Muscle of leg (tissue), 16 donors: ENCODE measurements at places on chromosomes 11 and 22. TPM values are rescaled to one million over a fixed set of nuclear protein-coding genes. Genes with fewer than 3 reads are reported as not detected.

The SIK2 gene
- total RNA-seq: 14.9 TPM

DNA sequence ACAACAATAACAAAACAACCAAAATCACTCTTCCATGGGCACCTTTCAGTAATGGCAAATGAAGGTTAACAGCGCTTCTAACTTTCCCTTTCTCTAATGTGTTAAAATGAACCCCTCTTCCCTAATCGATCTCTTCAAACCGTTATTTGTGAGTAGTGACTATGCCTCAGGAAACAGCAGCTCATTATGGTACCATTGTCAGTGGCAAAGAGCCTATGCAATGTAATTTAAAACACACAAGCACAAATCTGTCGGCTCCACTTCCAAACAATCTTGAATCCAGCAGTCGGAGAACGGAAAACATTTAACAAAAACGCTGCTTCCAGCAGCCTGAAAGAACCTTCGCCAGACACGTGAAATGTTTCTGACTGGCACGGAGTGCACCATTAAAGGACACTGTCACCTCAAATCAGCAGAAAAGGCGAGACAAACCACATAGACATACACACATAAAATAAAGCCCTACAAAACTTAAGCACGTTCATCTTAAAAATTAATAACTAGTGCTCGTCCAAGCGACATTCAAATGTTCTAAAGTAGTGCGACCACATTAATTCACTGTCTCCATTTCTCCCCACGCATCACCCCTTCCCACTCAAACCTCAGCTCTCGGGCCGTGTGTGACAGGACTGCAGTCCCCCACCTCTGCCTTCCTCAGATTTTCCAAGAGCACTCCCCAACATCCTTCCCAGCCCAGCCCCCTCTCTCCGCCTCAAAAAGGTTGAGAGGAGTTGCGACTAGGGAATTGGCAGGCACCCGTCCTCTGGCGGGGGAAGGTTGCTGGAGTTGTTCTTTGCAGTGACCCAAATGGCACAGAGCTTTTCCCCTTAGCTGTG lies 748 bp downstream of the RAB30 start:
- peaks cover 7% of the 10 kb centered on the region for H3K36me3 ChIP-seq
- peak overlapping the region; percentile 88 for H3K4me3 ChIP-seq
- DNase-seq: peak; percentile 80
- no peaks in the 10 kb centered on the region for H3K27me3 ChIP-seq
- peaks cover 14% of the 10 kb centered on the region for H3K4me1 ChIP-seq

DNA sequence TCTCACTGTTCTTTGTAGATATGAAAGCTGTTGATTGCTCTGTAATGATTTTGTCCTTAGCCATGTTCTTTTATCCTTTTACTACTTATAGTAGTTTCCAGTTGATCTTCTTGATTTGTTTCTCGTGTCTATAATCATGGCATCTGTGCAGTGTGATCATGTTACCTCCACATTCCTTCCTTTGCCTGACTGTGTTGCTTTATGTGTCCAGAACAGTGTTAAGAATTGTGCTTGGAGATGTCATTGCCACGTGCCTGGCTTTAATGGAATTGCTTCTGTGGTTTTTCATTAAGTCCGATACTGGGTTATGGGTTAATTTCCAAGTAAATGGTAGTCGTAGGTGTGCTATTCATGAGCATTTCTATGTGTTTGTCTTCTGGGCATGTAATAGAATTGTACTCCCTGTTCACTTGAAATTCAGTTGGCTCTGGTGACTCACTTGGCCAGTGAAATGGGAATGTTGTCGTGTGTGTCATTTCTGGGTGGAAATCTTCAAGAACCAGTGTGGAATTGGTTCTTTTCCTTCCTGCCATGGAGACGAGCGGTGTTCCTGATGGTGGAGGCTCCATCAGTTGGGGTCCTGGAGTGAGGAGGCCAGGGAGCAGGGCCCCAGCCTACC lies 6.8 kb downstream of the GTSE1 start:
- DNase-seq: no peak
- no peaks in the 10 kb centered on the region for H3K27me3 ChIP-seq
- H3K27ac ChIP-seq: no peak overlapping the region
- H3K4me1 ChIP-seq: no peaks in the 10 kb centered on the region

The OR10A3 gene
- not detected for total RNA-seq

GRCh38 chr22:43985532-43985931 lies 30.3 kb downstream of the SAMM50 start:
- H3K36me3 ChIP-seq: peaks cover 38% of the 10 kb centered on the region
- H3K27ac ChIP-seq: no peak overlapping the region

The PKDREJ gene
- 0.04 TPM for total RNA-seq

The NFAM1 gene
- 0.62 TPM for total RNA-seq

The KCTD14 gene
- 0.89 TPM for total RNA-seq

DNA sequence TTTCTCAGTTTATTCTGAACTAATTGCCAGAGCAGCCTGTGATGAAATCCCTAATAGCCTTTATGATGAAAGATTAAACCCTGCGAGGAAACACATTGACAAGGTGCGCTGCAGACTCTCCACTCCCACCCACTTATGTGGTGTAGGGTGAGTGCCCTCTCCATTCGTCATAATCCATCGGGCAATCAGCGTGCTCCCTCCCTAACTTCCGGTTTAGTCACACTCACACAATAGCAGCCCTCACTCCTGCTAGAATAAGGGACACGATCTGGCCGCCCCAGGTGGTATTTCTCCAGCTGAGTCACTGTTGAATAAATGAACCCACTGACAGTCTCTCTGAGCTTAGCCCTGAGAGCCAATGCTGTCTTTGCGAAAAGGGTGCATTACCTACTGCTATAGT lies 188.3 kb downstream of the OPCML start:
- H3K4me1 ChIP-seq: no peaks in the 10 kb centered on the region
- no peak for DNase-seq
- H3K4me3 ChIP-seq: no peak overlapping the region
- H3K27me3 ChIP-seq: no peaks in the 10 kb centered on the region
- no peak overlapping the region for H3K27ac ChIP-seq

The TEX12 gene
- 0.22 TPM for total RNA-seq

DNA sequence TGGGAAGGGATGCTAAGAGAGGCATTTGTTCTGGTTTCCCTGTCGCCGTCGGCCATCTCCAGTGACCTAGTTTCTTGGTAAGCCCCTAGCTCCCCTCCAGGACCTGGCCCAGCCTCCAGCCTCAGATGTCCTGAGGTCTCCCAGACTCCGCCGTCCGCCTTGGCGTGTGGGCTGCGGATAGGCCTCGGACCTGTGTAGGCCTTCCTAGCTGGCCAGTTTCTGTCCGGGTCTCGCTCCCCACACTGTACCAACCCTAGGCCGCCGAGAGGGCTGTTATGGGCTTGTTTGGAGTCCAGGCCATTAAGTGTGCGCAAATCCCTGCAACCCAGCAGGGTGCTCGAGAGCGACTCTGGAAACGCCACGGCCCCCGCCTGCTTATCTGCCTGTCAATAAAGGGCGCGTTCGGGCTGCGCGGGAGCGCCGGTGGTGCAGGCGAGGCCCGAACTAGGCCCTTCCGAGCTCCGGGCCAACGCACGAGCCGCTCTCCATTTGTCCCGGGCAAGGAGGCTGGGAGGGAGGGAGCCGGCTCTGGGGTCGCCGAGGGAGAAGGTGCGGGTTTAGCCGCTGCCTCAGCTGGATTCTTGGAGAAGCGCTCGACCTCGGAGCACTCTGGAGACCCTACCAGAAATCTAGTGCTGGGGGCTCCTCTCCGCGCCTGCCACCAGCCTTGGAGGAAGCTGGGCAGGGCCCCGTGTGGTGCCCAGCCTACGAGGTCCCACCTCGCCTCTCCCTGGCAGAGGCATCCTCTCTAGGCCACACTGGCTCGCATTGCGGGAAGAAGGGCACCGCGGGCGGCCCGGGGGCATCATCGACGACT lies 8.7 kb upstream of the PAX6 start:
- DNase-seq: no peak
- no peaks in the 10 kb centered on the region for H3K36me3 ChIP-seq
- peaks cover 33% of the 10 kb centered on the region for H3K4me1 ChIP-seq
- no peak overlapping the region for H3K27ac ChIP-seq

The POU2AF2 gene
- not detected for total RNA-seq

- no peaks in the 10 kb centered on the region for H3K36me3 ChIP-seq
- no peak overlapping the region for H3K4me3 ChIP-seq
- H3K27me3 ChIP-seq: no peaks in the 10 kb centered on the region
- DNase-seq: no peak
- no peak overlapping the region for H3K27ac ChIP-seq
- no peaks in the 10 kb centered on the region for H3K4me1 ChIP-seq
Observed at GRCh38 chr11:22656130-22656529, 10.3 kb upstream of the GAS2 start.

GRCh38 chr11:117809236-117810055 lies 12.4 kb upstream of the DSCAML1 start:
- H3K27ac ChIP-seq: no peak overlapping the region
- no peak overlapping the region for H3K4me3 ChIP-seq
- no peaks in the 10 kb centered on the region for H3K36me3 ChIP-seq
- H3K27me3 ChIP-seq: peaks cover 9% of the 10 kb centered on the region

The MS4A3 gene
- total RNA-seq: 0.49 TPM

The PHETA2 gene
- 25.4 TPM for total RNA-seq

DNA sequence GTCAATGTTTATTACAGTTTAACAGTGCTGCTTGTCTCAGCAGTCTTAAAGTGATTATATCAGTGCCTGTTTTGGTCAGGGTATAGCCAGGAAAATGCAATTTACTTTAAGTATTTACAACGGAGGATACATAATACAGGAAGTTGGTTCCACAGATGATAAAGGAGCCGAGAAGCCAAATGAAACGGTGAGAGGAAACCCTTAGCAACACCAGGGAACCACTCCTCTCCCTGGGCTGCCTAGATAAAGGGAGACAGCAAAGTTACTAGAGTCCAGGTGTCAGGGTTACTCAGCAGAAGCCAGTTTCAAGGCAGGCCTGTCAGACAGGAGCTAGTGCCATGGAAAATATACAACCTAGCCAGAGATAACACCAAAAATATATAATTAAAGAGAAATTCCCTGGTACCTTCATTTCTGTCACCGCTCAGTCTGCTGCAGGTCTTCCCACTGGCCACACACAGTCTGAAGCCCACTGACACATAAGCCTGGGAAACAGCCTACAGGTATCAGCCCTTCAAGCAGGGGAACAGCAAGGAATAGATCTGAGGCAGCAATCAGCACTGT lies 55.5 kb downstream of the FAM76B start:
- no peaks in the 10 kb centered on the region for H3K36me3 ChIP-seq
- no peaks in the 10 kb centered on the region for H3K27me3 ChIP-seq
- no peak overlapping the region for H3K4me3 ChIP-seq
- peaks cover 4% of the 10 kb centered on the region for H3K4me1 ChIP-seq
- no peak overlapping the region for H3K27ac ChIP-seq

- H3K27me3 ChIP-seq: peaks cover 11% of the 10 kb centered on the region
- H3K27ac ChIP-seq: no peak overlapping the region
- DNase-seq: no peak
- no peaks in the 10 kb centered on the region for H3K36me3 ChIP-seq
- H3K4me1 ChIP-seq: no peaks in the 10 kb centered on the region
Observed at GRCh38 chr11:119536801-119537200, 113.8 kb upstream of the THY1 start.

The RAB38 gene
- total RNA-seq: 3.5 TPM

DNA sequence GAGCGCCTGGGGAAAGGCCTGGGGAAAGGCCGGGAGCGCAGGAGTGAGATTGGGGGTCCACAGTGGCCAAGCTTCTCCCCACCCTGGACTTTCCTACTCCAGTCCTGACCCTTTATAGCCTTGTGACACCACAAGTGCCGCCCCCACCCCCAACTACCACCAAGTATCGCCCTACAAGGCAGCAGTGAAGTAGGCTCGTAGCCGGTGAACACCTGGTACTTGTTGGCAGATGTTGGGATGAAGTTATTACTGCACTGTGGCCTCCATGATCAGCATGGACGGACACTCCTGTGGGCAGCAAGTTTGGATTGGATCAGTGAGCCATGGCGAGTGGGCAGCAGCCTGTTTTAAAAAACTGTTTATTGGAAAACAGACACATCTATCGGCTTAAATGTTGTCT lies 45.0 kb downstream of the EIF3F start:
- peaks cover 19% of the 10 kb centered on the region for H3K27me3 ChIP-seq
- DNase-seq: no peak
- peaks cover 12% of the 10 kb centered on the region for H3K4me1 ChIP-seq
- no peak overlapping the region for H3K4me3 ChIP-seq
- no peaks in the 10 kb centered on the region for H3K36me3 ChIP-seq

The SPON1 gene
- total RNA-seq: 23.3 TPM

The C11orf16 gene
- total RNA-seq: not detected

GRCh38 chr22:39570665-39571064 lies at the start of gene CACNA1I:
Gene CACNA1I (plus strand): TSS chr22:39570753. CDS start chr22:39570753, 0 bp downstream.
- no peaks in the 10 kb centered on the region for H3K4me1 ChIP-seq
- no peak within 1 kb of the TSS for H3K27ac ChIP-seq
- no peak within 1 kb of the TSS for H3K4me3 ChIP-seq
- H3K27me3 ChIP-seq: peaks cover 5% of the 10 kb centered on the region
- no peak for DNase-seq

DNA sequence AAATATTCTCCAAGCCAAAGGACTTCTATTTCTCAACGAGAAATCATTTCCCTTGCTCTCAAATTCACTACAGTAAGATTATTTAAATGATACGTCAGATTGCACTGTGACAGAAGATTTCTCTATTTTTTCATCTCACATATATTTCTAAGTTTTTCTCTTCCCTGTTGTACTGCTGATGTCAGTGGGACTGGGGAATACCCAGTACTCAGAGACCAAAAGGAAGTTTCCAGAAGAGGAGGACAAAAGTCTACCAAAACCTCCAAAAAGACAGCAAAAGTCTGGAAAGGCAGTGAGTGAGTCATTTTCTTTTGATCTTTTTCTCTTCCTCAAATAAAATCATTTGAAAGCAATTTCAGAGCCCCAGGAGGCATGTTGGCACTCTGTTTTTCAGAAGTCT lies 149.8 kb upstream of the PITPNB start:
- H3K4me3 ChIP-seq: no peak overlapping the region
- no peak for DNase-seq
- no peaks in the 10 kb centered on the region for H3K36me3 ChIP-seq
- no peaks in the 10 kb centered on the region for H3K4me1 ChIP-seq
- H3K27ac ChIP-seq: no peak overlapping the region

The APOA5 gene
- not detected for total RNA-seq

The CRYBB2 gene
- 0.09 TPM for total RNA-seq

- H3K27me3 ChIP-seq: peaks cover 32% of the 10 kb centered on the region
- no peak overlapping the region for H3K27ac ChIP-seq
- peaks cover 28% of the 10 kb centered on the region for H3K4me1 ChIP-seq
- peak; percentile 81 for DNase-seq
Observed at GRCh38 chr11:120563703-120564572, 52.4 kb downstream of the GRIK4 start.

DNA sequence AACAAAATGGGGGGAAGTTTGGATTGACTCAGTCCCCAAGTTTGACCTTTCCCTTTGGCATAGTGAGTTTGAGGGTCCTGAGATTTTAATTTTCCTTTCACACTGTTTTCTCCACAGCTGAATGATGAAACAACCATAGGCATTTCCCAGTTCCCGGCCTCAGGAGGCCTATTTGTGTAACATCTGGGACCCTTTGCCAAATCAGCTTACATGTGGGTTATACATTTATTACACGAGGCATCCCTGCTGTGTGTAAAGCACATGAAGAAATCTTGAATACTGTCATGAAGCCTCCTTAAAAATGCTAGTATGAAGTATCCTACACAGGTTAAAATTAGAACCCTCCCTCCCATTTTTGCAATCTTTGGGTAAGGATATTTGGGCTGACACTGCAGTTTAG lies 44.6 kb upstream of the SPON1 start:
- H3K27me3 ChIP-seq: no peaks in the 10 kb centered on the region
- no peak overlapping the region for H3K4me3 ChIP-seq
- H3K36me3 ChIP-seq: no peaks in the 10 kb centered on the region
- no peak for DNase-seq
- no peaks in the 10 kb centered on the region for H3K4me1 ChIP-seq
- no peak overlapping the region for H3K27ac ChIP-seq
